ENCODE measurements at places on chromosomes 6 and 20.

DNA sequence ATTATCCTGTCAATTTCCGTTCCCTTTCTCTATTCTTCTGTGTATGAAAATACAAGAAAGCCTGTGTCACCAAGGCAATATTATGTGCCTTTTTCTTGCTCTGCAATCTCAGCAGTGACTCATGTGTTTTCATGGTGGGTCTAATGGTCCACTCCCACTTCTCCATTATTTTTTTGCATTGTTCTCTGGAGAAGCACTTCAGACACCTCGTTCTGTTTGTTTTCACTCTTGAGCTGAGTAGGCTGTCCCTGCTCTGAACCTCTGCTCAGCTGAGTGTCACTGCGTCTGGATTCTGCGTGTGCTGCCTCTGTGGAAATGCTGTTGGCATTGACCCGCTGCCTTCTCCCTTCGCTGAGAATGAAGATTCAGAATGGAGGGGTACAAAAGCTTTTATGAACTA lies 230.6 kb downstream of the TMEM242 start:
- peak; percentile 32 for DNase-seq

DNA sequence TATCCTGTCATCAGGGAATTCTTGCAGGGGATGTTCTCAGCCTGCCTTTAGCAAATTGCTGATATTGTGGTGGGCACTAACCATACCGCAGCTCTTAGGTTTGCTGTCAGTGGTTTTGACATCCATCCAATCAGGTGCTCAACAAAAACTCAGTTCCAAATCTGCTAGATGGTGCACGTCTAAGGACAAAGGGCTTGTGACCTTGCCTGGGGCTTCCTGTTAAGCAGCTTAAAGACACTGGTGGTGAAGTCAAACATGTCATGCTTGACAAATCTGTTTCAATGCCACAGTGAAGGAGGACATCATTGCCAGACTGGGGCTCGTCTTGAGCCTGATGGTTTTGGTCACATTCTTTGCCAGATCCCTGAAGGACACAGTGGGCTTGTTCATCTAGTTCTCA lies 179.8 kb upstream of the NOX3 start:
- DNase-seq, result no peak

DNA sequence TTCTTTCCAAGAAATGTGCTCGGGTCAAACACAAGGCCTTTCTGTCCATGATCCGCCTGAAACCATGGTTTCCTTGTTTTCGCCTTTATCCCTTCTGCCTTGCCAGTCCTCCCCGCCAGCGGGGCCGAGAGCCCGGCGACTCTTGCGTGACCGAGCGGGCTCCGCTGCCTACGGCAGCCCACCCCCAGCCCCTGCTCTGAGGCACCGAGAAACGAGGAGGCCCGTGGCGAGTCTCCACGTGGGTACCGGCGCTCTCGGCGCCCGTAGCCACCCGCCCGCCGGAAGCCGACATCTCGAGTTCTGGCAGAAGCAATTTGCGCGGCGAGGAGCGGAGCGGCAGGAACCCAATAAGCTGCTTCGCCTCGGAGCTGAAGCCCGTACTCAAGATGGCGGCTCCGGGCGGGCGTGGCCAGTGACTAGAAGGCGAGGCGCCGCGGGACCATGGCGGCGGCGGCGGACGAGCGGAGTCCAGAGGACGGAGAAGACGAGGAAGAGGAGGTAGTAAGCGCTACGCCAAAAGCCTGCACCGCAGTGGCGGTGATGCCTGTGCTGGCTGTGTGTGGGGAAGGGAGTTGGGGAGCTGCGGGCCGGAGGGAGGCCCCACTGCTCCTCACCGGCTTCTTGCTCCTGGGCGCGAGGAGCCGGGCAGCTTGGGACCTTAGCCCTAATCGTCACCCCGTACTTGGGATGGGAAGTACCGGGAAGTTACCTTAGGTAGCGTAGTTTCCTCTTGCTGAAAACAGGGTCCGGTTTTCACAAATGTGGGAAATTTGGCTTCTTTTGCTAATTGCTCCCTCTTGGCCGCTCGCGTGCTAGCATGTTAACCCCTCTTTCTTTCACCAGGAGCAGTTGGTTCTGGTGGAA lies at the start of gene GTF3C6:
GTF3C6 (plus strand) TSS at position 378 of the 864 bp plus-strand sequence; CDS start at position 442, 64 bp downstream.
- DNase-seq, result peak; percentile 91

DNA sequence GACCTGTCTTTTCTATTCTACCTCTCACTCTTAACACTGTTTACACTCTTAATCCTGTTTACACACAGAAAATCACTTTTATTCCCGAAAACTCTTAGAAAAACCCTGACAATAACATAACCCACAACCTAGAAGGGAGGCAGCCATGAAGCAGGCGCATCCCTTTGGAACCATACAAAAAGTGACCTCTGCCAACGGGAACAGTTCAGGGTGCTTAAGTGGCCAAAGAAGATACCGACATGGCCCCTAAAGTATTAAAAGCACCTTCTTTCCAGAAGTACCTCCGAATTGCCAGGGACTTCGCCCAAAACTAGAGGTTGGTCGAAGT lies 490 bp downstream of the MMUT start:
- no peak for DNase-seq

DNA sequence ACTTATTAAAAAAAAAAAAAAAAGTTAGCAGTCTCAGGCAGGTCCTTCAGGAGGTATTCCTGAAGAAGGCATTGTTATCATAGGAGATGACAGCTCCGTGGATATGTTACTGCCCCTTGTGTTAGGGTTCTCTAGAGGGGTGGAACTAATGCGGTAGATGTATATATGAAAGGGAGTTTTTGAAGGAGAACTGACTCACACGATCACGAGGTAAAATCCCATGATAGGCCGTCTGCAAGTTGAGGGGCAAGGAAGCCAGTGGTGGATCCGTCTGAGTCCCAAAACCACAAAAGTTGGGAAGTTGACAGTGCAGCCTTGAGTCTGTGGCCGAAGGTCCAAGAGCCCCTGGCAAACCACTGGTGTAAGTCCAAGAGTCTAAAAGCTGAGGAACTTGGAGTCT lies 103.4 kb downstream of the TULP4 start:
- no peak for DNase-seq

DNA sequence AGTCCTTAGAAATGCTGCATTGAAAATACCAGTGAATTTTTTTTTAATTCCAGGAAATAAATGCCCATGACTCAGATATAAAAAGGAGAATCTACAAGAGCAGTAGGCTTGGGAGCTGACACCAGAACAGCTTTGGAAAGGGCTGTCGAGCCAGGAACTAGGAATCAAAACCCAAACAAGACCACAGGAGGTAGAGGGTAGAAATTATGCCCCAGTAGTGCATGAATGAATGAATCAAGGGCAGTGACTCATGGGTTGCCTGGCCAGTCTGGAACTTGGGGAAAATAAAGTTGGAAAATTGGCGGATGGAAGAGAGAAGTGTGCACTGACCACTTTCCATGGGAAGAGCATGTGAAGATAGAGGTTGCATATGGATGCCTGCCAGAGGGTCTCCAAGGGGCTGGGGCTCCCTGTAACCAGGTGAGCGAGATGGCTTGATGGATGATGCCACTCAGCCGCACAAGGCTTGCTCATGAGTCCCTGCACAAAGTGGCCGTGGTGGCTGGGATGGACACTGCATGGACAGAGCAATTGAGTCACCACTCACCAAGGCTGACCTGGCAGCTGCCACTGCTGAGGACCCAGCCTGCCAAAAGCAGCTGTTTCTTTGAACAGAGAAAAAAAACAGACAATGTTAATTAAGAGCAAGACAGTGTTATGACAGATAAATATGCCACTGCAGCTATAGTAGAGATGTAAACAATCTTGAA lies 15.2 kb upstream of the MCCD1 start:
- DNase-seq, result no peak

GRCh38 chr20:14454296-14454695 lies 116.9 kb upstream of the FLRT3 start:
- no peak for DNase-seq

DNA sequence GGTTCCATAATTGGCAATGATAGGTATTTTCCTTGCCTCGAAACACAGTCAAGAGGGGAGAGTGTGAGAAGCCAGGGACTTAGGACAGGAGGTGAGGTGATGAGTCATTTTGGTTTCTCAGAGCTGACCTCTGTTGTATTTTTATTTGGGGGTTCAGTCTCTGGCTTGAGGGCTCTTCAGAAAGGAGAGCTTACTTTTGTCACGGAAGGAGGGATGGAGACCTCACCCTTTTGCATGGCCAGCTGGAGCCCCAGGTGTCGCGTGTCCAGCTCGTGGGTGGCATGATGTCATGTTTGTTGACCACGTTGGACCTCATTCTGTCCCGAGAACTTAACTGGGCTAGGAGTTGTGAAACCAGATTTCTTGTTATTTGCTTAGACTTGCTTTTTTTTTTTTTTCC lies 293.9 kb downstream of the QKI start:
- no peak for DNase-seq

- DNase-seq, result no peak
Observed at GRCh38 chr20:11182720-11183119, 508.9 kb upstream of the JAG1 start.

GRCh38 chr20:34083781-34084180 lies 28.3 kb downstream of the EIF2S2 start:
- DNase-seq, result no peak

GRCh38 chr6:97009781-97010492 lies 85.4 kb downstream of the KLHL32 start:
- DNase-seq, result no peak

DNA sequence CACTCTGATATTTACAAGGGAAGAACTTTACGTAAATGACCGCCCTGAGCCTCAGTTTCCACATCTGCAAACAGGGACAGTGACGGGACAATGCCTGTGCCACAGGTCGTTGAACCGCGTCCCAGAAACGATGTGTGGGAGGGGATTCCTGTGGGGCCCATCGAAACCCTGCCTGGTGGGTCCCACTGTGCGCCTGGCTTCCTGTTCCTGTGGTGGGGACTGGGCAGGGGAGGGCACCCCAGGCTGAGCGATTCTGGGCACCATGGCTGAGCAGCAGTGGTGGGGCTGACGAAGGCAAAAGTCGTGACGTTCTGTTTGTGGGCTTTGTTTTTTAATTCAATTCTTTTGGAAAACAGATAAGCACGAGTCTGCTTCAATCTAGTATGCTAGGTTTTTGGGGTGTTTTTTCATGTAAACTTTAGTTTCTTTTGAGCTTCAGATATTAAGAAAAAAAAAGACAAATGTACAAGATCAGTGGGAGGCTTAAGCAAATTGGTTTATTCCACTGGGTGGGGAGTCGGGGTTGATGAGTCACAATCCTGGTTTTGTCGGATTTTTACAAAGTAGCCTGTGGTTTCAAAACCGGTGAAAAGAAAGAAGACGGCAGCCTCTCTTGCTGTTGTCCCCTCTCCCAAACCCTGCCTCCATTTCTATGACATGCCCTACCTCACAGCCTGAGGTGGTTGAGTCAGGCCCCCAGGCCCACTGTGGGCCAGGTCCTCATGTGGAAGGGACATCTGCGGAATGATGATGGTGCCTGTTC lies 40.4 kb downstream of the GNAS-AS1 start:
- no peak for DNase-seq

- no peak for DNase-seq
Observed at GRCh38 chr20:1108437-1108920, 9.9 kb upstream of the PSMF1 start.

GRCh38 chr6:135850882-135851281 lies 619 bp upstream of the PDE7B start:
- no peak for DNase-seq

GRCh38 chr6:158661156-158661685 lies 11.4 kb downstream of the SYTL3 start:
- no peak for DNase-seq

GRCh38 chr6:5107341-5107740 lies 22.2 kb downstream of the PPP1R3G start:
- DNase-seq, result no peak

DNA sequence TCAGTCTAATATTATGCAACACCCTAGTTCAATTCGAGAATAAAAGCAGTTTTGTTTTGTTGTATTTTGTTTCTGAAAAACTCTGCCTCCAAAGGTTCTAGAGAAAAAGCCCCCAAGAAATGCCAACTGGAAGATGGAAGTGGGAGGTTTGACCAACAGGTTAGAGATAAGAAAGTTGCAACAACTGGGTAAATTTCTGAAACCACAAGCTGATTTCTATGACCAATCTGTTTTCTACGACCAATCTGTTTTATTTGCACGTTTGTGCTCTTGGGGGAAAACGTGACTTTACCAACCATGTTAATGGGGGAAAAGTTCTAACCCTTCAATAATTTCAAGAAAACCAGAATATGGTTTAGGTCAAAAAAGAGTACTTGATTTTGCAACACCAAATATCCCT lies 173.2 kb downstream of the PDE7B start:
- no peak for DNase-seq

- DNase-seq, result no peak
Observed at GRCh38 chr20:63701329-63702035, 5.0 kb downstream of the TNFRSF6B start.

DNA sequence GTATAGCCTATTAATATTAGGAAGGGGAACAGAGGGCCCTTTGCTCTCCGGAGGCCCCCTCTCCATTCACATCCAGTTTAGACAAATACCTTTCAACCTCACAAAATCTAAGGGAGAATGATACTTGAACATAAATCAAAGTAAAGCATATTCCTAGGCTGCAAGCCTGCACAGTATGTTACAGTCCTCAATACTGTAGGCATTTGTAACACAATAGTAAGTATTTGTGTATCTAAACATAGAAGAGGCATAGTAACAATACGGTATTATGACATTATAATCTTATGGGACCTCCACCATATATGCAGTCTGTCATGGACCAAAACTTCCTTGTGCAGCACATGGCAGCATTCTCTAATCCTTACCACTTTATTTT lies 2.3 kb upstream of the TREM1 start:
- DNase-seq, result no peak

- DNase-seq, result peak; percentile 0
Observed at GRCh38 chr6:37819802-37820717, 533 bp downstream of the ZFAND3 start.

- no peak for DNase-seq
Observed at GRCh38 chr20:60263725-60264709, 305.8 kb downstream of the CDH26 start.

- no peak for DNase-seq
Observed at GRCh38 chr20:37651932-37652331, 41.9 kb upstream of the CTNNBL1 start.

GRCh38 chr6:11969092-11969491 lies 43.0 kb upstream of the HIVEP1 start:
- no peak for DNase-seq

- DNase-seq, result no peak
Observed at GRCh38 chr6:166656230-166657151, 29.4 kb upstream of the RPS6KA2 start.

DNA sequence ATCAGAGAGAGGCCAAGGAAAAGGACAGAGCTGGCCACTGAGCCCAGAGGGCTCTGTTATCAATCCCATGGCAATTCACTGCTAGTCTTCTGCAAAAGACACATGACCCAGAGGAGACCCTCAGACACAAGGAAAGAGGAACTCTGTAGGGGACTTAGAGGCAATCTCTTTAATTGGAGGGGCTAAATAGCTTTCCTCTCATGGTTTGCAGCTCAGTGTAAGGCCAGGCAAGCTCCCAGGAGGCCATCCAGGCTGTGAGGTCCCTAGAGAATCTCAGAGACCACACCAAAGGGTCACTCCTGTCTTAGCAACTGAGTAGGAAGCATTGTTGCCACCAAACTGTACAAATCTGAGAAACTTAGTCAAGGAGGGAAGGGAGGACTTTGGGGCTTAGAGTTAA lies 10.0 kb upstream of the HLA-DOA start:
- DNase-seq, result no peak

GRCh38 chr6:13371421-13372072 lies 43.2 kb upstream of the TBC1D7 start:
- DNase-seq, result no peak

Data from NCI-H2107 (cell line).